ENCODE measurements at places on chromosomes 1 and 21.

DNA sequence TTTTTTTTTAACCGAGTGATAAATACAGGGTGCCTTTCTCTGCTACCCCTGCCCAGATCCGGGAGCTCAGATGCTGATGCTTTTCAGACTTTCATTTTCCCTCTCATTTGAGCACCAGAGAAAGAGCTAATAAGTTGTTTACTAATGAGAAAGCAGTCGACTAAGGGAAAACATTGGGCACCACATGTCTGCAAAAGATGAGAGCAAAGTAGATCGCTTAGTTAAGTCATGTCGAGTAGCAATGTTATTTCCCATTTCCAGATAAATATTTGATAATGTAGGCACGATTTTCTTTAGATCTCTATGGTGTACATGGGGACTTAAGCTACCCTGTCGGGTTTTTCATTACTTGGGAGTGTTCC lies 1.2 kb downstream of the PKN2 start:
- DNase-seq, result no peak

GRCh38 chr1:164625004-164625617 lies 66.1 kb downstream of the PBX1 start:
- no peak for DNase-seq

DNA sequence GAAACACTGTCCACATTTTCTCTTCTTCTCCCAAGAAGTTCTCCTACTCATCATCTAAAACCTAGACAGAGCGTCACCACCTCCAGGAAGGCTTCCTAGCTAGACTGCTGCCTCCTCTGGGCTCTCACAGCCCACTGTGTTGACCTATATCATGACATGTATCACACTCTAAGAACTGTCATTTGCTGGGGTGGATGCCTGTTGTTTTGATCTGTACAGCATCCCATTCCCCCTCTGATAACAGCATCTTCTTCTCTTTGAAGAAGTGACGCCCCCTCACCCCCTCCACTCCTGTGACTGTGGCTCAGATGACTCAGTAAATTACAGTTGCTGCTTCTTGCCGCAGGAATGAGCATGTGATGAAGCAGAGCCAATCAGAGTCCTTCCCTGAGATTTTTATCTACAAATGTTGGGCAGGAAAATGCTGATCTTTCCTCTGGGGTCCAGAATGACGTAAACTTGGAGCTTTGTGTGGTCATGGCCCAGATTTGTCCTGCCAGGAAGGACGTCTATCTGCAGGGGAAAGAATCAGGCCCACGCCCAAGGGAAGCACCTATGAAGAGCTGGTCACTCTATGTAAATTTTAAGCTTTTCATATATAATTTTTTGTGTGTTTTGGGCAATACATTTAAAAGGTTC lies 28.0 kb upstream of the FOXO6 start:
- no peak for DNase-seq

- DNase-seq, result no peak
Measured at GRCh38 chr1:186492531-186493291, 31.8 kb upstream of the PDC start.
